GM23248 (cell line): ENCODE measurements at places on chromosomes 5 and 9. TPM values are rescaled to one million over a fixed set of nuclear protein-coding genes. Genes with fewer than 3 reads are reported as not detected.

The CTXN3 gene
- not detected in 2 replicates for total RNA-seq

The GMCL2 gene
- total RNA-seq = not detected in 2 replicates

- H3K27me3 ChIP-seq = no peaks in the 10 kb centered on the region
- DNase-seq = no peak
- H3K4me1 ChIP-seq = no peaks in the 10 kb centered on the region
- H3K36me3 ChIP-seq = no peaks in the 10 kb centered on the region
- no peak overlapping the region for H3K27ac ChIP-seq
- no peak overlapping the region for H3K4me3 ChIP-seq
Observed at GRCh38 chr5:72647806-72648205, 140.6 kb upstream of the ZNF366 start.

DNA sequence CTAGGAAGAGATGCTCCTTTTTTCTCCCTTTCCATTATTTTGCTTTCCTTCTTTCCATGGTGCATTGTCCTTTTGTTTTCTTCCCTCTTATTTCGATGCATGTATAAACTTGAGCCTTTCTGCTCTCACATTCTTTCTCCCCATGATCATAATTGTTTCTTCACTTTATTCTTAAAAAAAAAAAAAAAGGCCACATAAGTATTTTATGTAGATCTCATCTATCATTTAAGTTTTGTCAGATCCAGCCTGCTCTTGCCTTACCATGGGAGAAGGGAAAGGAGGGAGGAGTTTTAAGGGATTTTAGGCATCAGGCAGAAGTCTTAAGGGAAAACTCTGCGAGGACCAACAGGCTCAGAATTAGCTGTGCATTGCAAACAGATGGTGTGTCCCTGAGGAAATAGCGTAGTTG is 11.1 kb downstream of the TGFBR1 start:
- no peak for DNase-seq
- no peak overlapping the region for H3K4me3 ChIP-seq
- 0 out of 2 replicates have a peak, but pooled peaks cover 10% of the 10 kb centered on the region for H3K4me1 ChIP-seq
- no peaks in the 10 kb centered on the region; the same call in 1 of the 2 replicates for H3K36me3 ChIP-seq
- H3K27ac ChIP-seq = no peak overlapping the region

DNA sequence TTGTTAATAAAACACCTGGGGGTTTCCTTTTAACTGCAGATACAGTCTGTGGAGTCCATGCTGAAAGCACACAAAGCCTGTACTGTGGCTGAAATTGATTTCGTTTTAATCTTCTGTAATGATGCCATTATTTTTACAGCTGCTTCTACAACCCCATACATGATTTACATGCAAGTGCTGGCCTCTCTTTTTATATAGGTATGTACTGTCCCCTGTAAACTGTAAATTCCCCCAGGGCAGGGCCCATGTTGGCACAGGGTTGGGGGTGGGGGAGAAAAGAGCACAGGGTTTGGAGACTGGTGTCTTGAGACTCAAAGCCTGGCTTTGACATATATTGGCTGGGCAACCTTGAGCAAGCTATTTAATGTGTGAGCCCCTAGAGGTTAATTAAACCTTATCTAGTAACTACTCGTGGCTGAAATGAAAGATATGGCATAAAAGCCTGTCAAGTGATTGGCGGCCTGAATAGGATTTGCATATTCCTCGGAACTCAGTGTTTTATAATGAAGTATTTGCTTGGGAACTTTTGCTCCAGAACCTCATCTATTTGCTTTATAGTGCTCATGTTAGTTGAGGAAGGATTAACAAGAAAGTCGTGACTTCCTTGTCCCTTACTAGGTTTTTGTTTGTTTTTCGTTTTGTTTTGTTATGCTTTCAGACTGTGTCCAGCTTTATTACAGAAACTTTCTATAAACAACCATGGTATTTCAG is 34.0 kb downstream of the KLF4 start:
- H3K36me3 ChIP-seq = no peaks in the 10 kb centered on the region
- H3K4me3 ChIP-seq = no peak overlapping the region
- no peaks in the 10 kb centered on the region for H3K4me1 ChIP-seq
- H3K27me3 ChIP-seq = no peaks in the 10 kb centered on the region; the same call in 1 of the 2 replicates

DNA sequence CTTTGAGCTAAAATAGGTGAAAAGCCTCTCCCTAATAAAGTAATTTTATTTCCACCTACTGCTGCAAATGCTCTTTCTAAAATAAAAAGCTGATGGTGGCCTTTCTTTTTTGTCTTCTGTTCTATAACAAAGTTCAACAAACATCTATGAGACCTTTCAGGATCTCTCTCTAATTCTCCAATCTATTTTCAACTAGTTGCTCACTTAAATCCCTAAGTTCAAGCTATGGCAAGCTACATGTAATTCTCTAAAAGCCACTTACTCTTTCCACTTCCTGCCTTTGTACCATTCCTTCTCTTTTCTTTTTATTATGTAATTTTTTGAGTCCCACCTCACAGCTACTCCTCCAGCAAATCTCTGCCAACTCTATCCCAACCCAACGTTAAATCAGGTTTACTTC is 20.9 kb downstream of the CHD1 start:
- no peak for DNase-seq
- H3K36me3 ChIP-seq = peaks cover 14% of the 10 kb centered on the region; the same call in 1 of the 2 replicates
- no peak overlapping the region for H3K27ac ChIP-seq
- peaks cover 14% of the 10 kb centered on the region; the same call in 1 of the 2 replicates for H3K4me1 ChIP-seq
- H3K27me3 ChIP-seq = no peaks in the 10 kb centered on the region
- H3K4me3 ChIP-seq = no peak overlapping the region

GRCh38 chr5:103244398-103244797 is 14.2 kb upstream of the MACIR start:
- H3K4me3 ChIP-seq = no peak overlapping the region
- H3K4me1 ChIP-seq = no peaks in the 10 kb centered on the region
- H3K36me3 ChIP-seq = no peaks in the 10 kb centered on the region
- no peak overlapping the region for H3K27ac ChIP-seq
- H3K27me3 ChIP-seq = no peaks in the 10 kb centered on the region

DNA sequence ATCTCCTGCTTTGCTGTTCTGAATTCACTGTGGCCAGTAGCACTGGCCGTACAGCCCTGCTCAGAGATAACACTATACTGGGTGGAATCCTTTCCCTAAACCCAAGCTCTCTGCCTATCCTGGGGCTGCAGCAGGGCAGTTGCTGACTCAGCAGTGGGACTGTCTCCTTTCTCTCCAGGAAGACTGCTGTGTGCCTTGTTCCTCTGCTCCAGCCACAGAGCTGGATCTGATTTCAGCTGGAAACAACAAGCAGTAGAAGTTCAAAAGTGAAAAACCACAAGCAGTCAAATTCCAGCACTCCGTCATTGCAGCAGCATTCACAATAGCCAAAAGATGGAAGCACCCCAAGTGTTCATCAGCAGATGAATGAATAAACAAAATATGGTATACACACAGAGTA is 105.0 kb downstream of the FBXL7 start:
- H3K27me3 ChIP-seq = no peaks in the 10 kb centered on the region
- no peaks in the 10 kb centered on the region for H3K4me1 ChIP-seq
- H3K4me3 ChIP-seq = no peak overlapping the region

DNA sequence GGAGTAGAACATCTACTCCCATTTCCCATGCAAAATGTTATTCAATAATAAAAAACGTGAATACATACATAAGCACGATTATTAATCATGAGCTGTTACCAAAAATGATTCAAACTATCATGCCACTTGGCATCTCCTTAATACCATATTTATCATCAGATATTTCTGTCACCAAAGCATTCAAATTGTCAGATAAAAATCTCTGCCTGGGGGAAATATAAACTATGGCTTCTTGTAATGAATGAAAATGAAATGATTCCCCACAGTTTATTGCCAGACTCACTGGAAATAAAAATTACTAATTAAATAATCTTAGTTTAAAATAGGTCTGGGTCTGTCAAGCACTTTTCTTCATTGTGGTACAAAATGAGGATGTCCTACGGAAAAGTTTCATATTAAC is 265.4 kb downstream of the EDIL3 start:
- no peak overlapping the region for H3K27ac ChIP-seq
- no peak overlapping the region for H3K4me3 ChIP-seq
- no peaks in the 10 kb centered on the region for H3K36me3 ChIP-seq
- no peak for DNase-seq
- H3K4me1 ChIP-seq = no peaks in the 10 kb centered on the region

DNA sequence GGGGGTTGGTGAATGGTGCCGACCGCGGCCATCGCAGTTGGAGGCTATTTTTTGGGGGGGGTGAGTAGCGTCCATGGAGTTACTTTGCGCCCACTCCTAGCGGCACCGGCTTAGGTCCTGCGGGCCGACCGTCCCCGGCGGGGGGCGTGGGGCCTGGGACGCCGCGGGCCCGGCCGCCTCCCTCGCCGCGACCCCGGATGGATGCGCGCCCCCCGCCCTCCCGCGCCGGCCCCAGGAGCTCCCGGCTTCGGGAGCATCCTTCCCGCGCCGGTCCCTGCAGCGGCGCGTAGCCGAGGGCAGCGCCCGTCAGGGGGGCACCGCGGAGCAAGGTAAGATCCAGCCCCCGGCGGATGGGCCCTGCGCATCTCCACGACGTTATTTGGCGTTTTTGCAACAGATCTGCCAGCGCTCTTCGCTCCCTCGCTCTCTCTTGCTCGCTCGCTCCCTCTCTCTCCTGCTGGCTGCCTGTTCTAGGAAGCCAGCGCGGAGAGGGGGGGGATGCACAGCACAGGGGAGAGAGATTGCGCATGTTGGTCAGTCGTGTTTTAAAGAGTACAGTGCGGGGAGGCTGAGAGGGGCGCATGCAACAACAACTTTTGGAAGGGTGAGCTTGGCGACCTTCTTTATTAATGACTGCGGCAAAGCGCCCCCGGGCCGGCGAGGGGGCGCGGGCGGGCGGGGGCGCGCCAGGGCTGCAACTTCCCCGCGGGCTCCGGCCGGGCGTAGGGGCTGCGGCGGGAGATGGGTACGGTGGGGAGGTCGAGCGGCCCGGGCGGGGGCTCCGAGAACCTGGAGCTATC is 413 bp downstream of the JADE2 start:
- peaks cover 12% of the 10 kb centered on the region for H3K4me1 ChIP-seq
- no peaks in the 10 kb centered on the region for H3K27me3 ChIP-seq
- H3K27ac ChIP-seq = peak overlapping the region; percentile 82
- peak overlapping the region; percentile 95 for H3K4me3 ChIP-seq
- no peaks in the 10 kb centered on the region for H3K36me3 ChIP-seq

- no peak for DNase-seq
- H3K27ac ChIP-seq = no peak overlapping the region
- H3K4me1 ChIP-seq = peaks cover 1% of the 10 kb centered on the region; the same call in 1 of the 2 replicates
Observed at GRCh38 chr9:89032173-89032572, 40.9 kb downstream of the S1PR3 start.

GRCh38 chr5:53425687-53426511 is 54.5 kb upstream of the FST start:
- peak overlapping the region; percentile 89 for H3K27ac ChIP-seq
- H3K4me1 ChIP-seq = peaks cover 59% of the 10 kb centered on the region

- no peak overlapping the region for H3K27ac ChIP-seq
- H3K4me1 ChIP-seq = no peaks in the 10 kb centered on the region
- peaks cover 4% of the 10 kb centered on the region; the same call in 1 of the 2 replicates for H3K27me3 ChIP-seq
- no peak overlapping the region for H3K4me3 ChIP-seq
Observed at GRCh38 chr5:175728885-175729828, 71.3 kb downstream of the HRH2 start.

DNA sequence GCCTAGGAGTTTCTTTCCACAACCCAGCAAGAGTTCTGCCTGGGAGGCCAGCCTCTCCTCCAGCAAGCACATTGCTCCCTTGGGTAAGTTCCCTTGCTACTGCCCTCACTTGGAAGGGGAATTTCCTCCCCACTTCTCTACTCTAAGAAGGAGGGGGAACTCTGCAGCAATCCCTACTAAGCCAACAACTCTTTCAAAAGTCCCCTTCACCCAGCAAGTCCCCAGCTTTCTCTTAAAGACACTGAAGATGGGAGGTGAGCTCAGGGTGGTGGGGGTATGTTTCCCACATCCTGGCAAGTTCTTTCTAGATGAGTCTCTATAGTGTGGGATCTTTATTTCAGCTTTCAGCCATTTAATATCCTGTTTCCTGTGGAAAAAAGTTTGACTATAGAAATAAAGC is 49.0 kb downstream of the PDE8B start:
- no peak overlapping the region for H3K27ac ChIP-seq
- H3K36me3 ChIP-seq = no peaks in the 10 kb centered on the region
- H3K4me1 ChIP-seq = no peaks in the 10 kb centered on the region

DNA sequence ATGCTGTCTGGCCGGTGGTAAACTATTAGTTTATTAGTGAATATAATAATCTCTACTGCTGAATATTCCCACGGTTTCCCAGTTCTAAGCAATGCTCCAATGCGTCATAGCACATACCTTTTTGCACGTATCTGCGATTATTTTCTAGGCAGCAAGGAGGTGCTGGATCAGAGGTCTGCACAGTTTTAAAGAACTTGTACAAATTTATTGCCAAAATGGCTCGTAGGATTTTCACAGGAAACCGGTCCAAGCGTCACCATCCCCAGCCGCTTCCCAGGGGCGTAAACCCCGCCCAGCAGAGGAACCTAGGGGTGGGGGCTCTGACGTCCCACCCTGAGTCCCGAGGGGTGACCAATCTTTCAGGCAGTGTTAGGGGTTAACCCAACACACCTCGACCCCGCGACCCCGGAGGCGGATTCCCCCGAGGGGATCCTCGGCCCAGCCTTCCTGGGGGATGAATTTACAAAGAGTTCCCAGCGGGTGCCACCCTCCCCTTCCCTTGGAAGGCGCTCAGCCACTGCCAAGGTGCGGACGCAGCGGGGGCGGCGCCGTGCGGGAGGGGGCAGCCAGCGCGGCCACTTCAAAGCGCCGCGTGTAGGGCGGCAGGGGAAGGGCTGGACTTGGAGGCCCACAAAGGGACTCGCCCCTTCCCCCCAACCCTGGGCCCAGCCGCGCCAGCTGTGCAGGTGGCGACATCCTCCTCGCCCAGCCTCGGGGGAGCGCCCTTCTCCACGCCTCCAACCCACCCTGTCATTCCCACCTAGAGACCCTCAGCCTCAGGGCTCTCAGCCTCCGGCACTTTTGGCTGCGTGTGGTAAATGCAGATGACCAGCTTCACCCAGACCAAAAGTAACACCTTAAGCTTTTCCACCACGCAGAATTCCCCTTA is 43.5 kb upstream of the TCF7 start:
- H3K27me3 ChIP-seq = no peaks in the 10 kb centered on the region
- peaks cover 14% of the 10 kb centered on the region; the same call in 1 of the 2 replicates for H3K4me1 ChIP-seq
- no peaks in the 10 kb centered on the region for H3K36me3 ChIP-seq
- peak overlapping the region; percentile 72 for H3K4me3 ChIP-seq
- peak; percentile 49 for DNase-seq

DNA sequence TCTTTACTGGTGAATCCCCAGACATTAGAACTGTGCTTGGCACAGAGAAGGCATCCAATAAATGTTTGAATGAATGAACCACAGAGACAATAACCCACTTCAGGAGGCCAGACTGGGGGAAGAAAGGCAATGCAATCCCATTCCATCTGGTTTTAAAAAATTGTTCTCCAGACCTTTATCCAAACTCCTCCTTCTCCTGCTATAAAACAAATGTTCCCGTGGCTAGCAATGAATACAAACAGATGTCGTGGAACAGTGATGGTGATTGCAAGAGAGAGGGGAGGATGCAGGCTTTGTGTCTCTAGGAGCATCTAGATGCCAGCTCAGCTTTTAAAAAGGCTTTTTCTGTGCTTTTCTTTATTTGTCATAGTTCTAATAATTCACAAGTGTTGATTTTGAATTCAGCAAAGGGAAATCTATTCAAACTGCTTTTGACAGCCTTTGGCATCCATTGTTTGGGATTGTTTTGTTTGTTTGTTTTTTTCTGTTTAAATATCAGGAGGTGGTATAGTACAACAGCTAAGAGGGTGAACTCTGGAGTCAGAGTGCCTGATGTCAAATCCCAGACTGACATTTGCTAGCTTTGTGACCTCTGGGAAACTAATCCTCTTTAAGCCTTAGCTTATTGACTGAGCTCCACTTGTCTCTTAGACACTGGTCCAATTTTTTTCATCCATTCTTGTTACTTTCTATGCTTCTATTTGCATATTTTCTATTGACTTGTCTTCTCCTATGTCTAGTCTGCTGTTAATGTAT is 59.1 kb downstream of the TNFSF15 start:
- no peak overlapping the region for H3K4me3 ChIP-seq
- H3K27me3 ChIP-seq = no peaks in the 10 kb centered on the region
- DNase-seq = peak; percentile 60
- peaks cover 22% of the 10 kb centered on the region for H3K4me1 ChIP-seq
